ENCODE measurements at places on chromosomes 12 and 14.
A peak's percentile ranks its signal among the peaks of the same experiment; 100 is the strongest.

- no peak for DNase-seq
Measured at GRCh38 chr12:96368233-96368632, 32.0 kb downstream of the CDK17 start.

DNA sequence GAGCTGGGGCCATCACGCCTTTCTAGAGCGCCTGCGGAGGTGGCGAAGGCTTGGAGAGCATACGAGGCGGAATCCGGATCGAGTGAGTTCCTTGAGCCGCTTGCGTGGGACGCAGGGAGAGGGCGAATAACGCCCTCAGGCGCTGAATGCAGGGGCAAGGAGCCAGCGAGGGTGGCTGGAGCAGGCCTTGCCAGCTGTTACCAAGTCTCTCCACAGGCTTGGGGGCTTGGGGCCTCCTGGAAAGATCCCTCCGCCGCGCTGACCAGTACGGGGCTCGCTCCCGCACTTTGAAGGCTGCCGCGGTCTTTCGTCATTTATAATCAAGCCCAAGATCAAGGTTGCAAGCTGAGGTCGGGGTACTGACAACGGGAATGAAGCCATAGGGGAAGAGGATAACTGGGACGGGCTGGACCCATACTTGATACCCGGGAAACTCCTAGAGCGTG, 1.2 kb downstream of the FLRT2 start:
- peak; percentile 69 for DNase-seq

DNA sequence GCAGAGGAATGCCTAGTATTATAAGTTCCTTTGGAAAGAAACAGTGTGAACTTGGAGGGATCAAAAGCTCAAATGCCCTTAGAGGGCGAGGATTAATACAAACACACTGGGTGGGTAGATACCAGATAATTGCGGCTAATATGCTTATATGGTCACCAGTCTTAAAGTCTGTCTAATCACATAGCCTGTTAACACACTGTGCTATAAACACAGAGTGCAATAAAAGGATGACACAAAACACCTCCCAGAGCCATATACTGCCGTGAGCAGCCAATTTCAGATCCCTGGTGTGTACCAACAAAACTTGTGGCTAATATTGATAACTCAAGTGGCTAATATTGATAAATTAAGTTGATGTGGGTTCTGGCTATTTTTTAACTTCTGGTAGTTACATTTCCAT, 1.7 kb upstream of the IL26 start:
- no peak for DNase-seq

GRCh38 chr12:2997989-2998670, 38.9 kb downstream of the TEAD4 start:
- peak; percentile 44 for DNase-seq

GRCh38 chr14:104687601-104688504, 1.6 kb upstream of the INF2 start:
- DNase-seq, result no peak

GRCh38 chr12:71216725-71217579, 59.2 kb upstream of the TSPAN8 start:
- DNase-seq, result peak; percentile 9

GRCh38 chr12:617304-617915, 45.8 kb downstream of the NINJ2 start:
- DNase-seq, result no peak

DNA sequence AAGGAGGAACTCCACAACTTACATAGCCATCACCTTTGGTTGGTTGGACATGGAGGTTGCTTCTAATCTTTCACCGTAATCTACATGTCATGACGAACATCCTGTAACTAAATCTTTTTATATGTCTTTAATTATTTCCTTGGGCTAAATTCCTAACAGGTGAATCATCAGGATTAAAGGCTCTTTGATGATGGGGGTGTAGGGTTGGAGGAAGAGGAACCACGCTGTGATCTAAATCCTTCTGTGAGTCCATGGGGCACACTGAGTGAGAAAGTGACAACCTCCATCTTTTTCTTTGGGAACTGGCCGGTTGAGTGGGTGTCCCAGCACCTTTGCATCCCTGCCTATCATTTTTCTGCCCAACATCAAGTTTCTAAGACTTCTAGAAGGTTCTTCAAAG, 31.1 kb upstream of the MAP1LC3B2 start:
- peak; percentile 28 for DNase-seq

DNA sequence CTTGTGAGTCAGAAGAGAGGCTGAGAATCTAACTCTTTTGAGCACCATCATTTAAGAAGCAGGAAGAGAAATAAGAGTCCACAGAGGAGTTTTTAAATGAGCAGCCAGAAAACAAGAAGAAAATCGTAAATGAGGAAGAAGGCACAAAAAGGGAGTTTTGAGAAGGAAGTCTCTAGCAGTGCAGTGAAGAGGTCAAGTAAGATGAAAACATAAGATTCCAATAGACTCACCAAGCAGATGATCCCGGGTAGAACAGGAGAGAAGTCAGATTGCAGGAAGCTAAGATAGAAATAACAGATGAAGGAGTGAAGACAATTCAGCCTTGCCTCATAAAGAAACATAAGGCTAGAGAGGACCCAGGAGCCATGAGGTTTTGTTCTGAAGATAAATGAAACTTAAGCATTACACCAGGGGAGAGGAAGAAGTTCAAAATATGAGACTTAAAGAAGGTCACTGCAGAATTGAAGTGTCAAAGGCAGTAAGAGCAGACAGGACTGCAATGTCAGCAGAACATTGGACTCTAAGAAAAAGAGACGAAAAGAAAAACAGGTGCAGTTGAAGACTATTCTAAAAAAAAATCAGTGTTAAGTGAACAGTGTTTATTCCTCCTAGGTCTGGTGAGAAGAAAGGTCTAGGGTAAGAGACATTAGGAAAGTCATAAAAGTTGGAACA, 229.0 kb downstream of the SEC23A start:
- no peak for DNase-seq

DNA sequence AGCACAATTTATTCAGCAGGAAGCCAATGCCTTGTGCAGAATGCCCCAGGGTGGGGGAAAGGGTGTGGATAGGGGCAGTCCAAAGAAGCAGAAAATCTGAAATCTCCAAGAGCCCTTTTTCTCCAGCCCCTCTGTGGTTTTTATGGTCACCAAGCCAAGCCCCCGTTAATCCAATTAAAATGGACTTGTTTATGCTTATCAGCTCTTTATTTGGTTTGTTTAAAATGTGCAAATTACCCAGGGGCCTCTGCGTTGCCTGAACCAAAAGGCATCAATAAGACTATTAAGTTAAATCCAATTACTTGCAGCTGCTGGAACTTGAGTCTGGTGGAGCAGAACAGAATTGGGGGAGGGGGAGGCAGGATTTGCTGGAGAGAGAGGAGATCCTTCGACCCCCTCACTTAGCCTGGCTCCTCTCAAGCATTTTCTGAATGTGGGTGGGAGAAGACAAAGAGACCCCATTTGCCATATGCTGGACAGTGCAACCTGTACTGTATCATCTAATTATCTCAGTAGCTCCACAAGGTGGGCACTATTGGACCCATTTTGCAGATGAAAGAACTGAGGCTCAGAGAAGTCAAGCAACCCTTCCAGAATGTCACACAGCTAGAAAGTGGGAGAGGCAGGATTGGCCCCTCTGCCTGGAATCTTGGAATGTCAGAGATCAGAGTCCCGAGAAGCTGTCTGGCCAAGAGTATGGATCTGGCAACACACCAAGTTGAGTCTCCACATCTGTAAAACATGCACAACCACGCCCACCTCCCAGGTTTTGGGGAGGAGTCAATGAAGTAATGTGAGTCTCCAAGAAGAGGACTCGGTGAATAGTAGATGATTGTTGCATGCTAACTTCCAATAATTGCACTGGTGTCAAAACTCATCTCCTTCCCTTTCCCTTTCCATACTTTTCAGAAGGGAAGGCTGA, 66.9 kb downstream of the CMKLR1 start:
- no peak for DNase-seq

GRCh38 chr14:88533064-88533602, 21.7 kb downstream of the PTPN21 start:
- no peak for DNase-seq

- no peak for DNase-seq
Measured at GRCh38 chr14:91303091-91303923, 58.8 kb upstream of the GPR68 start.

DNA sequence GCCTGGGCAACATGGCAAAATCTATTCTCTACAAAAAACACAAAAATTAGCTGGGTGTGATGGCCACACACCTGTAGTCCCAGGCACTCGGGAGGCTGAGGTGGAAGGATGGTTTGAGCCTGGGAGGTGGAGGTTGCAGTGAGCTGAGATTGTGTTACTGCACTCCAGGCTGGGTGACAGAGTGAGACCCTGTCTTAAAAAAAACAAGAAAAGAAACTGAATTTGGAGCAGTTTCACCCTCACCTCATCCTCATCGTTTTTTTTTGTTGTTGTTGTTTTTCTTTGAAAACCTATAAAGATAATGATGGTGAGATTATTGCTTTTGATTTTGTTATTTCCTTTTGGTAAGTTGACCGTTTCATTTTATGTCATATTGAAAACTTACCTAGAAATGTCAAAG, 60.7 kb downstream of the SLC38A6 start:
- no peak for DNase-seq

DNA sequence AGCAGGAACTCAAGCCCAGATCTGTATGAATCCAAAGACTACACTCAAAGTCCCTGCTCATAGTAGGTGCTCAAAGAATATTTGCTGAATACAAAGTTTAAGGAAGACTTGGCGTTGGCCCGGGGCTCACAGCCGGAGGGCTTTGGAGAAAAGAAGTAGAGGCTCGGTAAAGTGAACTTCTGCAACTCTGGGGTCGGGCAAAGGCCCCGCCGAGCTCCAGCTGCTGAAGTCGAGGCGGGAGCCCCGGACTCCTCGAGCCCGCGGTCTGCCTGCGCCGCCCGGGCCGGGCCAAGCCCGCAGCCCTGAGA, 335 bp downstream of the GCN1 start:
- DNase-seq, result no peak

DNA sequence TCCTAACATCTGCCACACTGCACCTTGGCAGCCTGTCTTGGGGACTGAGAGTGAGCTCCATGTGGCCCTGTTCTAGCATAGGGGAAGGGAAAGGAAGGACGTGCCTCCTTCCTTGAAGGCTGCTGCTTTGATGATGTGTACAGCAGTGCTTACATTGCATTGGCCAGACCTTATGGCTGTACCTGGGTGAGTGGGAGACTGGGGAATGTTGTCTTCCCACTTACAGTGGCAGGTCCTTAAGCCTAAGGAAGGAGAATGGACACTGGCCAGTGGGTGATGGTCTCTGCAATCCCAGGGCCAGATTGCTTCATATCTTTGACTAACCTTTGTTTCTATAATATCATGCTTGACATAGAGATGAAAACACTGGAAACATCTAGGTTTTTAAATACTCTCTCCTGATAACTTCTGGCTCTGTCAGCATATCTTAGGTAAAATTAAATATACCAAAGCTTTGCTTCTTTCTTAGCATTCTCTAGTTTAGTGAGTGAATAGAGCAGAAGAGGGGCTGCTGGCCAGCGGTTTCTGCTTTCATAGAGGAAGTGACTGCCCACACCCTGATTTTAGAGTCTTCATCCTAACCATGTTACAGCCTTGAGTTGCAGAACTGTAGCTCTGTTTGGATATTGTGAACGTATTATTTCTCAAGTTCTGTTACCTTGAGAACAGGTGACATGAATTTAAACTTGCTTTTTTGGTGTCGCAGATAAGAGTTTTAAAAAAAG, 27.2 kb downstream of the KLC1 start:
- DNase-seq, result no peak

DNA sequence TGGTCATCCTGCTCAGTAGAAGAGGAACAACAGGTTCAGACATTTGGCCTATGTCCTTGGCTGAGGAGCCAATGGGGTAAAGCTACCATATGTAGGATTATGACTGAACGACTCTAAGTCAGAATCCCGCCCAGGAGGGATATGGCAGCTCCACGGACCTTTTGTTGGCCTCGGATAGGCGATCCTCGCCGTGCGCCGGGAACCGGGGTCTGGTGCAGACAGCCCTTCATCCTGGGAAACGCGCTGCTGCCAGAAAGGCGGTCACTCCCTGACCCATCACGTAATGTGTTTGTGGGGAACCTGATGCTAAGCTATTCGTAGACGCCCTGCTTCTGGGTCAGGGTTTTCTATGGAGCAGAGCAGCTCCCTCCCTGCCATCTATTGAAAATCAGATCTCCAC, 178.9 kb upstream of the ALG10B start:
- peak; percentile 4 for DNase-seq

DNA sequence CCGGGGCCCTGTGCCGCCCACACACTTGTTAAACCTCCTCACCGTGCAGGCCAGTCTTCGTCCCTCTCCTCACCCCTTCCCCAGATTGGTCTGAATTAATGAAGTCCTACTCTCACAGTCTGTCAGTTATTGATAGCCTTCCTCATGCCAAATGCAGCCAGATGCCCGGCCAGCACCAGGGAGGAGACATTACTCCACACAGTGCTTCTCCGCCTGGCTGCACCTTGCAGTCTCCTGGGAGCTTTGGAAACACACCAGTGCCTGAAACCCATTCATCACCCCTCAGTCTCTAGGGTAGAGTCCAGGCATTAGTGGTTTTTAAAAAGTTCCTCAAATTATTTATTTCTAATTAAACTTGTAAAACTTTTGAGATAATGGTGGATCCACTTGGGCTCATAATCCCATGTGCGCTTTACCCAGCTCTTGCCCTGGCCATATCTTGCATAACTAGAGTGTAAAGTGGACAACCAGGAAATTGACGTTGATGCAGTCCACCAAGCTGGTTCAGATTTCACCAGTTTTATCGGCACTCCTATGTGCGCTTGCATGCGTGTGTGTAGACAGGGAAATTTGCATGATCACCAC, 38.2 kb upstream of the TSPAN9 start:
- DNase-seq, result no peak

All from GM03348 (cell line).